Left kidney (tissue), 8 donors: ENCODE measurements at places on chromosomes 5 and 9.

DNA sequence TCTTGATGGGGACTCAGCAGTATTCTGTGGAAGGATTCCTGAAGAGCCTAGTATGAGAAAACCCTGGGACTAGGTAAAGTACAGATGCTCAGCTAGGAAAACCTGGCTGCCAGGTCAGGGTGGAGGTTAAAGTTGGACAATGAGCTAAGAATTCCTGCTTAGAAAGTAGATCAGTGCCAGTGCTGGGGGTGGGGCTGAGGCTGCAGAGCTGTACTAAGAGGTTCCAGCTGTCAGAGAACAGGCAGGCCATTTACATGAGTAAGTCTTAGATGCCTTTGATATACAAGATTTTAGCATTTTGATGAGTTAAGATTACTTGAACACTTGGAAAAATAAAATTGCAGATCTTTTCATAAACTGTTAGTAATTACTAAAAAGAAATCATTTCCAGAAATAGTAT, 332.3 kb upstream of the NUDT12 start:
- DNase-seq = no peak

DNA sequence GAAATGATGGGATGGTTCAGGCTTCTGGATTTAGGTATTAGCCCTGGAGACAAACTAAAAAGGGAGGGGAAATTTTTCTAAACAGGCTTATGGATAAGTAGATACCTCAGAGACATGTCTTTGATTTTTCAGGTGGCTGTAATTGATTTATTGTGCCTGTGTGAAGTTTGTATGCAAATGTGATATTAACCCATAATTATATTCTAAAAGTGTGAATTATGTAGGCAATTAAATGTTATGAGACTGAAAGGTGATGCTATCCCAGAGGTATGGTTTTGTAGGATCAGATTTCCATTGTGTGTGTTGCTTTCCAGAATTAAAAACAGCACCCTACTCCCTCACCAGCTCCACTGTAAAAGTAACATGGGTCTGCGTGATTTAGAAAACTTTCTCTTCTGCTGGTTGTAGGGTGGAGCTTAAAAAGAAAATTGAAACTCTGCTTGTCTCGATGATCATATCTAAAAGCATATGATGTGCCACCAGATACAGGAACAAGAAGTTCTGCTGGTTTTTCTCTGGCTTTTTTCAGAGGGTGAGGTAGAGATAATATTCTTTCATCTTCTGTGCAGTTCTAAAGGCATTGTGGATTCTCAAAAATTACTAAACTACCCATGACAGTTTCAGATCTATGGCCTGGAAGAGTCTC, 71.8 kb upstream of the TAF11L2 start:
- no peak for DNase-seq

DNA sequence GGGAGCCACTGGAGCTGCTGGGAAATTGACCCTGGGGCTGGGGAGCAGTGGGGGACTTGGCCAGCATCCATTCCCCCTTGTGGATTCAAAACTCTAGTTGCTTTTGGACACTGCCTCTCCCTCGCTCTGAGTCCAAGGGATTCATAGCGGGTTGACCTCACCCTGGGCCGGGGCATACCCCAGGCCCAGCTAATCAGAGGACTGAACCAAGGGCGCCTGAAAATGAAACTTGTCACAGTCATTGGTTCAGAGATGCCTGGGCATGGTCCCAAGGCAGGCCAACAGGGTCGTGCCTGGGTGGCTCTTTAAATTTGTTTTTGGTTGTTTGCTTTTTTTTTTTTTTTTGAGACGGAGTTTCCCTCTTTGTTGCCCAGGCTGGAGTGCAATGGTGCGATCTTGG, 22.6 kb downstream of the STK10 start:
- no peak for DNase-seq

DNA sequence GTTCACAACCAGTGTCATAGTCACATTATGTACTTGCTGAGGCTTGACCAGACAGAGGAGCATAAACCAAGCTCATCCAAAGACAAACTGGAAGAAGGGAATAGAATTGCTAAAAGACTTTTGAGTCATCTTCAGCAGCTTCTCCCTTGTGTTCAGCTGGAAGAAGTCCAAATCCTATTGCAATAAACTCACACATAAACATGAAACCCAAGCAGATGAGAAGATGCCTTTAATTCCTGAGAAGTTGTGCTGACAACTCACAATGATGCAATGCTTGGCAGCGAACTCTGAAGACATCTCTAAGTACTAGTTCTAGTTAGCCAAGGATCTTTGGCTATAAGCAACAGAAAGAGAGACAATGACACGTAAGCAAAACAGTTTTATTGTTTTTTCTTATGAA, 642.1 kb downstream of the KCTD16 start:
- DNase-seq = no peak

DNA sequence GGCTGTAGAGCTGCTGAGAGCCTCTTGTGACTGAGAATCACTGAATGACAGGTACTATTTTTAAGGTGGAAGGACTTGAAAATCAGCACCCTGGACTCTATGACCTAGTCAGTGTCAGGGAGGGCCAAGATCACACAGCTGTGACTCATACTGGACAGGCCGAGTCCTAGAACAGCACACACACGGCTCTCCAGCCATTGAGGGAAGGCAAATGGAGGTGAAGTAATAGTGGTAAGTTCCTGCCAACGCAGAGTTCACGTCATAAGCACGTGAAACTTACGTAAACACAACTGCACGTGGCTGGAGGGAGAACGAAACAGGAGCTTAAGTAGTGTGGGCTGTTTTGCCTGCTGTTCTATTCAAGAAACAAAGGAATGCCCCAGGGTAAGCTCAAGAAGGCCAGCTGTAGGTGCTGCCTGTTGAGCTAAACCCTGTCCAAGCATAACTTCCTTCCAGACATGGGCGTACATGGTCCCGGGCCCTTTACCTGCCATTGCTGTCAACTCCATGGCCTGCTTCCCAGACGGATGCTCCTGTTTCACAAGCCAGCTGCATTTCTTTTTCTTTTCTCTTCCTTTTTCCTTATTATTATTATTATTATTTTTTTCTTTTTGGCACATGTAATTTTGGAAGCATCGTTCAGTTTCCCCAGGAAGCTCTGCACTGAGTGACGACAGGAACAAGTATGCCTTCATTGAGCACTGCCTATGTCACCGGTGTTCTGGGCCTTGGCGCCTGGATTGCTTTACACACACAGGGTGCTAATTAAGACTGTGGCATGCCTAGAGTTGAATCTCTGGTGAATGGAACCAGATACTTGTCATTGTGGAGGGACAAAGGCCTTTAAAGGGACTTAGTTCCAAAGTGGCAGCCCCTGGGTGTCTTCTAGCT, 10.2 kb upstream of the LCP2 start:
- DNase-seq = no peak

DNA sequence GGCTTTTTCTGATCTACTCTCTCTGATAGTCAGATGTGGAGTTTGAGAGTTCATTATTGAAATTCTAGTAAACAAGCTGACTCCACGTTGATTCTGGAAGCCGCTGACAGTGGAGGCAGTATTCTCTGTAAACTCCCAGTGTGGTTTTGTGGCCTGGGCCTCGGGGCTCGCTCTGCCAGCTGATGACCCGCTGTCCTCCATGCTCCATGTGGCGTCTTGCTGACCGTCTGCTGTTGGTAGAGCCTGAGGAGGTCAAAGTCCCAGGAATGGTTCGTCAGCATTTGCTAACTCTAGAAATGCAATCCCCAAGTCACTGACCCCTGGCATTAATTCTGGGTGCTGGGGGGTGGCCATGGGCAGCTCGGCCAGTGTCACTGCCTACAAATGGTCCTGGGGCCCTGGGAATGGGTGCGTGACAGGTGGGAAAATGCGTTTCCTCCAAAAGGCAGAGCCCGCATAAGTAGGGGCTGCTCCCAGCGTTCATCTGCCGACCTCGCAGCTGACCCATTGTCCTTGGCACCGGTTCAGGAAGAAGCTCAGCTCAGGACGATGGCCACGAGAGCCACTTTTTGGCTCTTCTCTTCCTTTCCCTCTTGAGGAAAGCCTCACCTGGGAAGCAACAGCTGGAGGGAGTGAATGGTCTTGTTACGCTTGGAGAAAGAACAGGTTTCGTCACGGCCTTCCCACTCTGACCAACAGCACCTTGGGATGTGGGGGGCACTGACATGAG, 55.1 kb downstream of the MRPL36 start:
- DNase-seq = no peak

GRCh38 chr9:71908825-71909224, 2.2 kb downstream of the ABHD17B start:
- DNase-seq = no peak

DNA sequence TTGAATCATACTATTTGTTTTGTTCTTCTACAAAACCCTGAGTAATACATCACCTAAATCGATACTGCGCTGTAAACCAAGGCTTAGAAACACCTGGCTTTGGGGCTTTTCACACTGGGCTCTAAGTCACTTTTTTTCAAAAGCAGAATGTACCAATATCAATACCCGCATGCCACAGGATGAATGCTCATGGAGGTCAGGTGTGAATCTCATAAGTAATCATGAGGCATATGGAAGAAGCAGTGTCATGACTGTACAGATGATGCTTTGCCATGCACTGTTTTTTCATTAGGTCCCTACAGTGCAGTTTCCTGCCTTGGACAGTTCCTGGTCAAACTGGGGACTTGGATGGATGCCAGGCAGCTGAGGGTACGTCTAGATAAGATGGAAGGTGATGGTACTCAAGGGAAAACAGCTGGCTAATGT, 49.0 kb upstream of the ATG10 start:
- DNase-seq = no peak

GRCh38 chr5:27900761-27901160, 862.4 kb upstream of the CDH9 start:
- no peak for DNase-seq

GRCh38 chr9:136916330-136917184, 28.0 kb downstream of the FBXW5 start:
- no peak for DNase-seq
